Upper lobe of left lung (tissue), 6 donors: ENCODE measurements at places on chromosomes 16 and 17. TPM values are rescaled to one million over a fixed set of nuclear protein-coding genes. Genes with fewer than 3 reads are reported as not detected.

KRT9 gene
- not detected for total RNA-seq

ZNF423 gene
- 11.4 TPM for total RNA-seq

TMED6 gene
- 0.43 TPM for total RNA-seq

DRC3 gene
- total RNA-seq: 8.5 TPM

KRT28 gene
- not detected for total RNA-seq

- no peak overlapping the region for H3K4me3 ChIP-seq
- H3K27me3 ChIP-seq: no peaks in the 10 kb centered on the region
- no peak for DNase-seq
- H3K36me3 ChIP-seq: no peaks in the 10 kb centered on the region
Observed at GRCh38 chr16:65919145-65919985, 447.1 kb upstream of the CDH5 start.

DNA sequence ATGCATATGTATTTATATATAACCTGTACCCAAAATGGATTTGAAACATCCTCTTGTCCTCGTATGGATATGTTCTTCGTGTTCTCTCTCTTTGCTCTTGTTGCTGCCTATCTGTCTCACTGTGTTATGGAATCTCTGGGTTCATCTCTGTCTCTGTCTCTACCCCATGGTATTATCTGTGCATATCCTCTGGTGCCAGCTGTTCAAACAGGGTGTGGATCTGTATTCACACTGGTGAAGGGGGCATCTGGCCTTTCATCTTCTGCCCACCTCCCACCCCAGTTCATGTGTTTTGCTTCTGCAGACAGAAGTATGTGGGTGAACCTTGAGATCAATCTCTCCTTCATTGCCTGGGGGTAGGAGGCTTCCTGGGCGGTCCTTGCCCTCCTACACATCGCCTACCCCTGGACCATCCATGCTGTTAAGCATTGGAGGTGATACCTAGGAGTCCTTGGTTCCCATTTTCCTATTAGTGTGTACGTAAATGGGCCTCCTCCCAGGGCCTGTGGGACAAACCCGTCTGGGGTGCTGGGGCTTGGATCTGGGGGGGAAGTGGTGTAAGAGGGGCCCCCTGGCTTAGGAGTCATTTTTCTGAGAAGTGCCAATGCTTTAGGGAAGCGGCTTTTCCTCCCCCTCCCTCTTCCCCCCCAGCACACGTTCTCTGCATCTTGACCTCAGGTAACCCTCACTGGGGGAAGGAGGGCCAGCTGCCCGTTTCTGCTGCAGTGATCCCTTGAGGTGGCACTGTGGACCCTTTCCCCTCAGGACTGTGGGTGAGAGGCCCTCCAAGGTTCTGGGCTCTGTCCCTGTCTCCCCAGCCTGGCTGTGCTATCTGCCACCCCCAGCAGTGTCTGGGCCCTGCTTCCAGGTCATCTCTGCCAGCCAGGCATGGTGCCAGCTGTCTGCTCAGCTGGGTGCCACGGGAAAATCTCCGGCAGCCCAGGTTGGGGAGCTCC, 21.1 kb downstream of the RARA start:
- H3K27me3 ChIP-seq: no peaks in the 10 kb centered on the region
- H3K27ac ChIP-seq: peak overlapping the region; percentile 96
- H3K4me1 ChIP-seq: peaks cover 100% of the 10 kb centered on the region
- H3K4me3 ChIP-seq: no peak overlapping the region
- DNase-seq: no peak
- H3K36me3 ChIP-seq: no peaks in the 10 kb centered on the region

- DNase-seq: peak; percentile 54
- H3K27ac ChIP-seq: peak within 1 kb of the TSS; percentile 85
- peaks cover 42% of the 10 kb centered on the region for H3K4me1 ChIP-seq
- H3K27me3 ChIP-seq: no peaks in the 10 kb centered on the region
- no peaks in the 10 kb centered on the region for H3K36me3 ChIP-seq
Observed at GRCh38 chr17:27630607-27631410, at the start of gene LGALS9. TSS of gene LGALS9 (plus strand) at chr17:27631188. CDS start at chr17:27631266, 78 bp downstream.

DNA sequence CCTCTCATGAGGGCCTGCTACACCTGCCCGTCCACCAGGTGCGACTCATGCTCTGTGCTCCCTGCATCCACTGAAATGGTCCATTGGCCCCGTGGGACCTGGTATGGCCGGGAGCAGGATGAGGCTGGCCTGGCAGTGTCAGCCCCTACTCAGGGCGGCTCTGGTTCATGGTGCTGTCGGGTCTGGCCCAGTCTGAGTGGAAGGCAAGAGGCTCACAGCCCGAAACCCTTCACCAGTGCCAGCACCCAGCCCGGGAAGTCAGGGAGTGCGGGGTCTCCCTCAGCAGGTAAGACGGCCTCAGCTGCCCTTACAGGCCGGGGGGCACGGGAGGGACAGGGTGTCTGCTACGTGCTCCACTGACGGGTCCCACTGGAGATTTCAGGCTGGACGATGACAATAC, 40.5 kb upstream of the RASD1 start:
- H3K27me3 ChIP-seq: no peaks in the 10 kb centered on the region
- DNase-seq: no peak
- H3K27ac ChIP-seq: no peak overlapping the region

DNA sequence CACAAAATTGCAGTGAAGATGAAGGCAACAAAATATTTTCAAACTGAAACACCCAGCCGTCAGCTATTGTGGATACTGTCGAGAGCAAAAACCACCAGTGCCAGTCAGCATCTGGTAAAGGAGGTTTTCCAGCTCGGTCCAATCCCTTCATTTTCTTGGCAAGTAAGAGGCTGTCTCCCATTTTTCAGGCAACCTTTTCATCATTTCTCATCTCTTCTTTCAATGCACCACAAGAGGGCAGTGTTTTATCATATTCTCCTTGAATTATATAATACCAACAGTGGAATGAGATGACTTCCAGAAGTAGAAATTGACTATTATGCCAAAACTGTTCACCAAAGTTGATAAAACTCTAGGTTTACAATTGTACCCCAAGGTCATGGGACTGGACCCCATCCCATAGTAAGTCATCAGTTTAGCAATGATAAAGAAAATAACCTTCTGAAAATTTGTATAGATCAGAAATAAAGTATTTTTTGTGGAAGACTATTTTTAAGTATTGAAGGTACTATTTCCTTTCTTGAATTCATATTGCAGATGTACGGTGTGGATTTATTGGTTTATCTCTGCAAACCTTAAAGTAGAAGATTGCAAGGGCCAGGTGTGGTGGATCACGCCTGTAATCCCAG, 16.8 kb downstream of the NQO1 start:
- peaks cover 7% of the 10 kb centered on the region for H3K36me3 ChIP-seq
- H3K27me3 ChIP-seq: no peaks in the 10 kb centered on the region
- no peak overlapping the region for H3K27ac ChIP-seq
- no peak for DNase-seq

- DNase-seq: no peak
- H3K27me3 ChIP-seq: no peaks in the 10 kb centered on the region
- peaks cover 2% of the 10 kb centered on the region for H3K4me1 ChIP-seq
Observed at GRCh38 chr16:30980023-30980371, 5.0 kb upstream of the HSD3B7 start.

- H3K27ac ChIP-seq: no peak overlapping the region
- H3K4me3 ChIP-seq: no peak overlapping the region
Observed at GRCh38 chr16:24609740-24610415, 70.5 kb downstream of the RBBP6 start.

GRCh38 chr17:4706121-4706520, 2.2 kb upstream of the PELP1 start:
- H3K36me3 ChIP-seq: no peaks in the 10 kb centered on the region
- H3K4me1 ChIP-seq: peaks cover 15% of the 10 kb centered on the region
- no peak overlapping the region for H3K4me3 ChIP-seq
- H3K27me3 ChIP-seq: no peaks in the 10 kb centered on the region
- H3K27ac ChIP-seq: no peak overlapping the region

DNA sequence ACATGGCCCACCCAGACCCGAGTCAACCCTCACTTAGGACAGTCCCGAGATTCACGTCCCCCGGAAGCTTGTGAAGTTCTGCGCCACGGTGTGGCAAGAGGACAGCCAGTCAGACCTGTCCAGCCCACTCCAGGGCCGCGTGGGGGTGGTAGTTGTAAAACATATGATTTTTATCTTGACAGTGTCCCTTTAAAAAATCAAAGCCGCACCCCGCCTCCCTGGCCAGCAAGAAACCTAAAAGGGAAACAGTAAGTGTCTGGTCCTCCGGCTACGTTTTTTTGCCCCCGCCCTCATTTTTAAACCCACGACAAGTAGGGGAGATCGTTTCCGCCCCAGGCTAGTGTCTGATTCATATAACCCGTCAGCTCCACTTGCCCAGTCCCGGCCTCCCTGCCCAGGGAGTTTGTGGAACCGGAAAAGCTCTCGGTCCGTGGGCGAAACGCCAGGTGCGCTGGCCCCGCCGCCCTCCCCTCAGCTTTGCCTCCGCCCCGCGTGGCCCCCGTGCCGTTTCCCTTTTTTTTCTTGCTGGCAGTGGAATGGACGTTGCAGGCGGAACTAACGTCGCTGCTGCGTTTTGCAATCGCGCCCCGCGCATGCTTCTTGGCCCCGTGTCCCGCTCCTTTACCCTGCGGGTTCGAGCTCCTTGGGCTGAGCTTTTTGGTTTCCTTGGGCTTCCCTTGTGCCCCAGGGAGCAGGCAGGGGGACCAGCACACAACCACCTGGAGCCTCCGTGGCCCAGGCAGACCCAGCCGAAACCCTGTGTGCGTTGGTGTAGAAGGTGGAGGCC, 13.3 kb upstream of the NUDT16L1 start:
- H3K4me1 ChIP-seq: peaks cover 6% of the 10 kb centered on the region
- no peaks in the 10 kb centered on the region for H3K27me3 ChIP-seq
- peak; percentile 84 for DNase-seq
- H3K4me3 ChIP-seq: no peak overlapping the region
- peaks cover 47% of the 10 kb centered on the region for H3K36me3 ChIP-seq
- peak overlapping the region; percentile 80 for H3K27ac ChIP-seq

DNA sequence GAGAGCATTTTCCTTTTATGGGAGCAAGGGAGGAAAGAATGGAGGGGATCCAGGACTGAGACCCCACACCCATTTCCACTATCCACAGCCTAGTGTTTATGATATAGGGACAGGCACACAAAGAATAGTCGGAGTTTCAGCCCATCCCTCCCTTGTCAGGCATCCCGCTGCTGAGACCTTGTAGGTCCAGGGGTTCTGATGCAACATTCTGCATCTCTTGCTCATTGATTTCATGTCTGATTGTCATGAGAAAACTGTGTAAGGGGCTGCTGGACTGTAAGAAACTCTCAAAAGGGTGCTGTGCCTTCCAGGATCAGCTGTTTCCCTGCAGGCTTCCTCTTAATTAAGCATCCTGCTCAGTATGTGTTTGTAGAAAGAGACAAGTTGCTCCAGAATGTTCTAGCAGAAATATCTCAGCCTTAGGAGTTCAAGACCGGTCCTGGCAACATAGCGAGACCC, 5.3 kb upstream of the POLR3E start:
- H3K4me3 ChIP-seq: no peak overlapping the region
- H3K36me3 ChIP-seq: no peaks in the 10 kb centered on the region
- no peak for DNase-seq
- H3K27ac ChIP-seq: no peak overlapping the region
